ENCODE measurements at places on chromosomes 4 and X. TPM values are rescaled to one million over a fixed set of nuclear protein-coding genes. Genes with fewer than 3 reads are reported as not detected.

The HHIP gene
- polyA plus RNA-seq, result 0.52 TPM

The SMIM10 gene
- 0.12 TPM for polyA plus RNA-seq

The TRIM61 gene
- 0.73 TPM for polyA plus RNA-seq

The TBCK gene
- 5.2 TPM for polyA plus RNA-seq

The RIPPLY1 gene
- not detected for polyA plus RNA-seq

The TLR3 gene
- polyA plus RNA-seq, result 1.1 TPM

The BMP15 gene
- not detected for polyA plus RNA-seq

- DNase-seq, result no peak
Observed at GRCh38 chr4:62210486-62210885, 1010.4 kb downstream of the ADGRL3 start.

GRCh38 chr4:21469438-21470300 is 478.9 kb downstream of the KCNIP4 start:
- no peak for DNase-seq

- no peak for DNase-seq
Observed at GRCh38 chr4:26268246-26268645, 52.6 kb upstream of the RBPJ start.

DNA sequence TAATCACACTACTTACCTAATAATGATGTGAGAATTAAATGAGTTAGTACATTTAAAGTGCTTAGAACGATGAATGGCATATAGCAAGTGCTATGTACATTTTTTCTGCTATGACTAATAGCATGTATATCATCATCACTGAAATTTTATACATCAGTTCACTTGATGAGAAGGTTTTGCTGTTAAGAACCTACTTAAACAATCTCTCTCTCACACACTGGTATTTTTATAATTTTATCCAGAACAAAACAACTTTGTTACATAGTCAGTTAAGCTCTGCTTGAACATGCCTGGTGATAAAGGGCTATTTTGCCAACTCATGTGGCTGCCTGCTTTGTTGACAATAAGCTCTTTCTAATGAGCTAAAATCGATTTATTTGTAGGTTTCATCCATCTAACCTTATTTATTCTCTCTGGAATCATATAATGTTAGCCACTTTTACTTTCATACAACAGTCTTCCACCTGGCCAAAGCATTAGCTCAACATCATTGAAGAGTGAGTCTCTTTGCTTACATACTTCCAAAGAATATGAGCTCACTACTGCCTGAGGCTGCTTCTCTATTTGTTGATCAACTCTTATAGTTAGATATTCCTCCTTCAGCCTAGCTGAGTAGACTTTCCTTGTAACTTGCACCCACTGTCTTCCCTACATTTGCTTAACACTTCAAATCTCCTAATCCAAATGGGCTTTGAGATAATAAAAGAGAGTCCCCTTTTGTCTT is 372.7 kb upstream of the BOD1L1 start:
- no peak for DNase-seq

DNA sequence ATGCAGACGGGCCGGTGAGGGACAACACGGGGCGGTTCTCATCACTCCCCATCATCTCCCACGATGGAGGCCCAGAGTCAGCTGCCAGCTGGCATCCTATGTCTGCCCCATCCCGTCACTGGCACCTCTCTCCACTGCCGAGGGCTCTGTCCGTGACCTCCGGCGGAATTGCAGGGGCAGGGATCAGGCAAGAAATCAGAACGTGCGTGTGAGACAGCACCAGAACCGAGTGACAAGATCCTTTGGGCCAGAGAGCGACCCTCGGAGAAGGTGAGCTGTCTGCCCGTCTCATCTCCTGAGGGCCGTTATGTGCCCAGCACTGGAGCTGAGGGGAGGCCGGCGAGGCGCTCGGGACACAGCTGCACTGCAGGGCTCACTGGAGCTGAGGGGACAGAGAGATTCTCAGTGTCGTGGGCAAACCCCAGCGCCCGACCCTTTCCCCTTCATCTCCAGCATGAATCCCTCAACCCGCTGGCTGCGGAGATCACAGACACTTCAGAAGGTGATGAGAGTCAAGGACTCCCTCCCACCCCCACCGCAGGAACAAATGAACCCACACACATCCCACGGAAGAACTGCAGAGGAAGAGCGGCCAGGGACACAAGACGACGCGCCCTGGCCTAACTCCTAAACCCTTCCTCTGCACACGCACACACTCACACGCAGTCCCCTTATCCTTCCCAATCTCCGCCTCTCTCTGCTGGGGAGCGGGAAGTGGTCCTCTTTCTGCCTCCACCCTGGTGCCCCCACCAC is 128.7 kb downstream of the AFAP1 start:
- no peak for DNase-seq

GRCh38 chr4:17077105-17077504 is 178.7 kb upstream of the LDB2 start:
- DNase-seq, result no peak

DNA sequence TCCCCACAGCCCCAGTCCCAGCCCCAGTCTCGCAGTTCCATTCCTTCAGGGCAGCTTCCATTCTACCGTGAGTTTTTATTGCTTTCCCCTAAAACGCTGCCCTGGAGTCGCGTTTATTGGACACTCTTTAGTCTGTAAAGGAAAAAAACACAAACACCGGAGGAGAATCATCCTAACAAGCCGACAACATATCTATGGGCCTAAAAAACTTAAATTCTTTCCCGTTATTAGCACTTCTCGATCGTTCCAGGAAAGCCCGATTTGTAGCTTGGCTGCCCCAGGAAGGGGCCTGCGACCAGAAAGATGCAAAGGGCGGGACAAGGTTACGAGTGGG is 178.5 kb downstream of the CBR4 start:
- DNase-seq, result no peak

DNA sequence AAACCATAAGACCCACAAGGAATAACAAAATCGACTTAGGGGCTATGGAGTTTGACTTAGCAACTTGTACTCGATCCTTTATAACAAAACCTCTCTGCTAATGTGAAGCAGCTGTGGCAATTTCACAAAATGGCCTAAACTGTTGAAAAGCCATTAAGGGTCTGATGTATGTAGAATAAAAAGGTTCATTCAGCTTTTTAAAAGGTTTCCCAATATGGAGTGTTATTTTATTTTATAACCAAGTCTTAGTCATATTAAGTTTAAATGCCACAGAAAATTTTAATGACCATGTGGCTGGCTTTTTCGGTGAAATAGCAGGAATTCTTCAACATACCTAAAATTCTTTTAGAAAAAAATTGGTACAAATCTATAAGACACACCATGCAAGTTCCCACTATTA is 291.8 kb upstream of the HAND2 start:
- DNase-seq, result no peak

- no peak for DNase-seq
Observed at GRCh38 chr4:95263391-95263790, 285.4 kb downstream of the UNC5C start.

GRCh38 chrX:143615851-143616250 is 20.1 kb downstream of the SLITRK4 start:
- no peak for DNase-seq

- DNase-seq, result peak; percentile 92
Observed at GRCh38 chr4:48173056-48173991, 39.3 kb upstream of the TXK start.

DNA sequence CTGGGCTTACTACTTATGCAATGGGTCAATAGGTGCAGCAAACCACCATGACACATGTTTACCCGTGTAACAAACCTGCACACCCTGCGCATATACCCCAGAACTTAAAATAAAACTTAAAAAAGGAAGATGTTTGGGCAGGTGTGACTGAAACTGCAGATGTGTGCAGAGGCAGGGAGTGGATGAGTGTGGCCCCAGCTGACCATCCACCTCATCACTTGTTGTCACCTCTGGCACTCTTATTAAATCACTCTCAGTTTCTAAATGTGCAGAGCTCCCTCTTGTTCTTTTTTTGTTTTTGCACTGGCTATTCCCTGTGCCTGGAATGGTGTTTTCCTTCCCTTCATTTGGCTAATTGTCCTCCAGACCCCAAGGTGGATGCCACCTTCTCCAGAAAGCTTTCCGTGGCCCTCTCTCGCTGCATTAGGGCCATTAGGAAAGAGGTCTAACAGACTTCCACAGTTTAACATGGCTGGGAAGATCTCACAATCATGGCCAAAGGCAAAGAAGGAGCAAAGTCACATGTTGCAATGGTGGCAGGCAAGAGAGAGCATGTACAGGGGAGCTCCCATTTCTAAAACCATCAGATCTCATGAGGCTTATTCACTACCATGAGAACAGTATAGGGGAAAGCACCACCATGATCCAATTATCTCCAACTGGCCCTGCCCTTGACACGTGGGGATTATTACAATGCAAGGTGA is 58.5 kb downstream of the SLC2A9 start:
- no peak for DNase-seq

DNA sequence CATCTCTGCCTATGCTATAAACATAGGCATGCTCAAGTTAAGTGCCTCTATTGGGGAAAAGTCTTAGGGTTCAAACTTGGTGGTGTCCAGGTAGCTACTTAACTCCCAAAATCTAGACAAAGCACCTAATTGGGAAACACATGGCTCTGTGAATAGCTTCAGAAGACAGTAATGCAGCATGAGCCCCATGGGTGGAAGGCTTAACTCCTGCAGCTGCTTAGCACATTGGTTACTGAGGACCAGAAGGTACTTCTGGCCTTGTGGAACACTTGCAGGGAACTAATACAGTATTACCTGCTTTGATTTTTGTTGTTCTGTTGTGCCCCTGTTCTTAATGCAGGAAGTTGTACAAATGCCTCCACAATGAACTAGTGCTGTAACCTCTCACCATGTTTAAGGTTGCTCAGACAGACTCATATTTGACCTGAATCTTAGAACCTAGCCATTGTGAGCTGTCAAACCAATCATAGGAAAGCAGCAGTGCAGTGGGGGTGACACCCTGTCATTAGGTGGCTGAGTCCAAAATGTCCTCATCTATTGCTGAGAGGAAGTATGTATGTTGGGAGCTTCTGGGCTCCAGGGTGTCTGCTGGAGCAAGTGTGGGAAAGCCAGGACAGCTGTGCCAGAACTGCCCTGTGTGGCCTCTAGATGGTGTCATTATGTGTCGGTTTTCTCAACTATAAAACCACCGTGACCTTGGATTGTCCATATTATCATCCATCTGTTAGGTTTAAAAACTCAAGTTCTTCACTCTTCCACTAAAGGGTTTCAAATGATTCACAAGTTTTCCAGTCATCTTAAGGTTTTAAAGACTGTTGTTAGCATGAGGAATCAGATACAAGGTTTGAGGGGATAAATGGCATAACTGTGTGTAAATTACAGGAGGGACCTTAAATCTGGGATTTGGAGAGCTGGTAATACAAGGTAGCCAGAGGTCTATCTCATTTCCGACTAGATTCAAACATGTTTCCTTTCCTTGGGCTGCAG is 69.9 kb upstream of the WDR1 start:
- no peak for DNase-seq

DNA sequence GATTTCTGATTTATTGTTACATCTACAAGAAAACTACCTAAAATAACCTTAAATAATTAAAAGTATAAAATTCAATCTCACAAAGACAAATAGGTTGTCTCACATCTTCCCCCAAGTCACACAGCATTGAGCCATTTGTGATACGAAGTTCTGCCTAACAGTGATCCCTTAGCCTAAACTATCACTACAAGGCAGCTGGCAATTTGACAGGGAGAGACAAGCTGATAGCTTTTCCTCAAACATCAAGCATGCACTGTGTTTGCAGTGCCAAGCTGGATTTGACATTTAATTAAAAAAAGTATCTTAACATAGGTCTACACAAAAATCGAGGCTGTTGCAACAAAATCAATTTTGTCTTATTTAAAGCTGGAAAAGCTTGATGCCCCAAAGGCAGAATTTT is 464.7 kb upstream of the TRAM1L1 start:
- DNase-seq, result no peak
